ENCODE measurements at places on chromosomes 6 and 20.

DNA sequence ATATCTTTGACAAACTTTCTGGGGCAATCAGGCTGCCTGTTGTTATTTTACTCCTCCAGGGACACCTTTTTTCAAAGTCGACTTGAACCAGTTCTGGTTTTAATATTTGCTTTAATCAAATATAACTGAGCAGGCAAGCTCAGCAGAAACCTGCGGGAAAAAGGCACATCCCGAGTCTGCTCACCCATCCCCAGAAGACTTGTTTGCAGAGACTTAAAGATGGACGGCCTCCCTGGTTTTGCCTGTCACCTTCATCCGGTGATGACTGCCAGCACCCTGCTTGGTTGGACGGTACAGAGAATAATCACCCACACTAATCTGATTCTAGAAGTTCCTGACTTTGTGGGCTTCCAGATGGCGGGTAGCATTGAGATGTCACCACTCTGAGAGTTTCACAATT lies 36.8 kb downstream of the PPP1R3G start:
- no peak for DNase-seq

- DNase-seq = no peak
Observed at GRCh38 chr20:50306478-50307423, 116.1 kb downstream of the CEBPB start.

- no peak for DNase-seq
Observed at GRCh38 chr6:116450769-116451740, 10.1 kb upstream of the CALHM6 start.

GRCh38 chr6:117477988-117478852 lies 4.3 kb upstream of the DCBLD1 start:
- DNase-seq = no peak

- DNase-seq = no peak
Observed at GRCh38 chr6:159700970-159701369, 7.9 kb upstream of the SOD2 start.

GRCh38 chr6:13526727-13527670 lies 39.6 kb upstream of the GFOD1 start:
- peak; percentile 18 for DNase-seq

DNA sequence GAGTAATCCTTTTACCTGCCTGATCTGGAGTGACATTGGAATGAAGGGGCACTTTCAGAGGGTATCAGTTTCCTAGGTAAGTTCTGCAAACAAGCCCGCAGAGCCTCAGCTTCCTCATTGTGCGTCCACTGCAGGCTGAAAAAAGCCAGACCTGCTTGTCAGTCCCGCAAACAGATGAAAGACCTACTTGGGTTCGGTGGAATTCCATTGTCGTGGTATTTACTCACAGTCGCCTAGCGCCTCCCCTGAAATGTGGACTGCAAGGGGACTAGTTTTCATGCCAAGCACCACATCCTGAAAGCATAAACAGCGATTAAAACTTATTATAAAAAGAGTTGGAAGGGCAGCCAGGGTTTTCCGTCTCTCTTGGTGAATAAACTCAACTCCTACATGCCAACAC lies 121.5 kb downstream of the PAX1 start:
- DNase-seq = no peak

DNA sequence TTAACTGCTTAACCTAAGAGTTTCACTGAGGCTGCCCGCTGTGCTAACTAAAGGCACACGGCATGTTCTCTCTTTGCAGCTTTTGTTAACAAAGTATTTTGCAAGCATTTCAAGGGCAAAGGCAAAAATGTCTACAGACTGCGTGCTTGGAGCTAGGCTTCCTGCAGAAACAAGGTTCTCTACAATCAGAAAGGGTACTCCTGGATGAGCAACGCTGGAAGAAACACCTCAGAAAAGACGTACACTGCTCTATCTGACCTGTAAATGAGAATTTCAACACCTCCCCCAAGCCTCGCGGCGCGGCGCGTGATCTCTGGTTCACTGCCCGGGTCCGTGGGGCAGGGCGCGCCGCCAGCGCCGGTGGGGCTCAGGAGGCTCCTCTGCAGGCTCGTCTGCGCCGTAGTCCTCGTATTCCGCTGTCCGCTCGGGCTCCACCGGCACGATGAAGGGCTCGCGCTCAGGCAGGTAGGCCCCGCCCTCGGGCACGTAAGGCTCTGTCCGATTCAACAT lies 120.9 kb downstream of the COL12A1 start:
- no peak for DNase-seq

DNA sequence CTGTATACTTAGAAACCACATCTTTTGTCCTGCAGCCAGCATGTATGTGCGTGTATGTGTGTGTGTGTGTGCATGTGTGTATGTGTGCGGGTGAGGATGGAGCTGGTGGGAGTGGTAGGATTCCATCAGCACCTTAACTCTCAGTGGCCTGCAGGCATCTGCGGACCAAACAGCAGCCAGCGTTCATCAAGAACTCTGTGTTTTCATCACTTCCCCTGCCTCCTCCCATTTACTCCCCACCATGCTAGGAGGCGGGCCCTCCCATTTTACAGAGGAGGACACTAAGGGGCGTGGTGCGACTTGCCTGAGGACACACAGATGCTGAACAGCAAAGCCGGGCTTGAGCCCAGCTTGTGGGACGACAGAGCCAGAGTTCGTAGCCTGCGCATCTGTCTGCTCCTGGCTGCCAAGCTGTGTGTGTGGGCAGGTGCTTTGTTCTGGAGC lies 8.9 kb downstream of the VSTM2L start:
- DNase-seq = peak; percentile 31

GRCh38 chr6:138891255-138891986 lies 95.5 kb downstream of the ECT2L start:
- DNase-seq = no peak

- DNase-seq = no peak
Observed at GRCh38 chr6:137031122-137031521, 13.6 kb downstream of the IL20RA start.

DNA sequence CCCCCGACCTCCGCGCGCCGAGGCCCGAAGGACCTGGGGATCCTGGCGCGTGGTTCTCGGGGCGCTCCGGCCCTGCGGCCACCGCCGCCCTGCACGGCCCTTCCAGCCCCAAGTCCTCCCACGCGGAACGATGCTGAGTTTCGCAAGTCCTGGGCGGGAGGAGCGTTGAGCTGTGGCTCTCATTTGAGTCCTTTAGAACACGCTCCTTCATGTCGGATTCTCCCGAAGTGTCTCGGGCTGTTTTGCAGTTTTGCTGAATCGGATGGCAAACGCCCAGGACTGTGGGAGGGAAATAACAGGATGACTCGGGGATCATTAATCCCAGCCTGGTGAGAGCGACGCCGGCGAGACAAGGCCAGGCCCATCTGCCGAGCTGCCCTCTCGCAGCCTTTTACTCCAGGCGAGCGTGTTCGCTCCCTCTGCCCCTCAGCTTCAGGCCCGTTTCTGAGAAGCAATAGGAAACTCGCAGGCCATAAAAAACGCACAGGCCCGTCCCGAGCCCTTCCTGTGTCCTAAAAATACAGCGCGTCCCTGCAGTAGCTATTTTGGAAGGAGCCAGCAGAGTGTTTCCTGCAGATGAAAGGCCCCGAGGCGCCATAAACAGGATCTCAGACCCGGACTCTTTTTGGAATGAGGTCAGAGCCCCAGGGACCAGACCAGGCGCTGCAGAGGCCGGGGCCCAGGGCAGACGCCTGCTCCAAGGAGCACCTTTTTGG lies 153.5 kb downstream of the DLL1 start:
- DNase-seq = no peak

GRCh38 chr6:51842804-51843378 lies 244.5 kb downstream of the PKHD1 start:
- DNase-seq = no peak

GRCh38 chr20:18272451-18272850 lies 15.9 kb upstream of the ZNF133 start:
- DNase-seq = no peak

GRCh38 chr6:73932866-73933265 lies 236.9 kb downstream of the CD109 start:
- peak; percentile 6 for DNase-seq

- DNase-seq = no peak
Observed at GRCh38 chr6:121439475-121439874, 4.0 kb downstream of the GJA1 start.

- DNase-seq = no peak
Observed at GRCh38 chr20:37385659-37386504, 39.9 kb downstream of the SRC start.

GRCh38 chr6:111607279-111607678 lies 1.6 kb upstream of the TRAF3IP2 start:
- no peak for DNase-seq

- DNase-seq = no peak
Observed at GRCh38 chr6:158760618-158761250, 58.4 kb downstream of the EZR start.

GRCh38 chr6:24145690-24146131 lies 19.7 kb downstream of the NRSN1 start:
- no peak for DNase-seq

GRCh38 chr6:131914234-131914633 lies 36.9 kb downstream of the CCN2 start:
- DNase-seq = no peak

- no peak for DNase-seq
Observed at GRCh38 chr6:170288852-170289179, 2.1 kb downstream of the DLL1 start.

DNA sequence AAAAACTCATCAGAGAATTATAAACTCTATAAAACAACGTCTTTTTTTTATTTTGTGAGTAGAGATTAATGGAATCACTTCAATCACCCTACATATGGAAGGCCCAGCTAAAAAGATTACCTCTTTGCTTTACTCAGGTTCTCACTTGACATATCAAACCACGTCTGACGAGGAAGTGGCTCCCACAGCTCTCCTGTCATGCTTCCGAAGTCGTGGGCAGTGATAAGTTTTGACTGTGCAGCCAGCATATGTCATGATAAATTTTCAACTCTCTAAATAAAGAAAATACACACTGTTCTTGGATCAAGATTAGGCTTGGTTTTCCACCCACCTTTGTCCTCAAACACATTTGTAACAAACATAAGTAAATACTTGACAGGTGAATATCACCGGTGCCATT lies 279.5 kb upstream of the RNF217 start:
- DNase-seq = no peak

DNA sequence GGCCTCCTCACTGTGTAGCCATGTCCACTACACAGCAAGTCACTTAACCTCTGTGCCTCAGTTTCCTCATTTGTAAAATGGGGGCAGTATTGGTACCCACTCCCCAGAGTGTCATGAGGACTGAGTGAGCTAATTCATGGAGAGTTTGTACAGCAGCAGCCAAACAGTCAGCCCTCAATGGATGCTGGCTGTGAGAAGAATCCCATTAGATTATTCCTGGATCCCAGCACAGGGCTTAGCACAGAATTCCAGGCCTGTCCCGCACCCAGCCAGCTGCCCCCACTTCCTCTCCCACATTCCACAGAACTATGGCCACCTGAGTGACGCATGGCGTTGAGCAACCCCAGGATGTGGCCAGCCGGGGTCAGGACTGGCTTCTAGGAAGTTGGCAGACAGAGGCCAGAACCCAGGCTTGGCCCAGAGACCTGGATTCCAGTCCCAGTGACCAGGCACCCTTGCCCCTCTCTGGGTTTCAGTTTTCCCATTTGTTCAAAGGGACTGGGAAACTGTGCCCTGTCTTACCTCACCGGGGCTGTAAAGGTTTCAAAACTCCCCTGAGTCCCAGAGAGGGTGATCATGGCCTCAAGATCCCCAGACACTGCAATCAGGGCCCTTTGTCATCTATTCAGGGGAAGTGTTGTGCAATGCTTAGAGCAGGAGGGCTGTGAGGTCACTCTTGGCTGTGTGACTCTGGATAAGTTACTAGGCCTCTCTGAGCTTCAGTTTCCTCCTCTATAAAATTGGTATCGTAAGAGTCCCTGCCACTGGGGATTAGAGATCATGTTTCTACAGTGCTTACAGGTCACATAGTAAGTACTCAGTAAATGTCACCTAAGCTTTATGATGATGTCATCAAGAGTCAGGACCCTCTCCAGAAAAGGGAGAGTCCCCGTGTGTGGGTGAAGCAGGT lies 3.0 kb upstream of the TGM2 start:
- no peak for DNase-seq

- no peak for DNase-seq
Observed at GRCh38 chr20:53635221-53635620, 41.6 kb upstream of the ZNF217 start.

DNA sequence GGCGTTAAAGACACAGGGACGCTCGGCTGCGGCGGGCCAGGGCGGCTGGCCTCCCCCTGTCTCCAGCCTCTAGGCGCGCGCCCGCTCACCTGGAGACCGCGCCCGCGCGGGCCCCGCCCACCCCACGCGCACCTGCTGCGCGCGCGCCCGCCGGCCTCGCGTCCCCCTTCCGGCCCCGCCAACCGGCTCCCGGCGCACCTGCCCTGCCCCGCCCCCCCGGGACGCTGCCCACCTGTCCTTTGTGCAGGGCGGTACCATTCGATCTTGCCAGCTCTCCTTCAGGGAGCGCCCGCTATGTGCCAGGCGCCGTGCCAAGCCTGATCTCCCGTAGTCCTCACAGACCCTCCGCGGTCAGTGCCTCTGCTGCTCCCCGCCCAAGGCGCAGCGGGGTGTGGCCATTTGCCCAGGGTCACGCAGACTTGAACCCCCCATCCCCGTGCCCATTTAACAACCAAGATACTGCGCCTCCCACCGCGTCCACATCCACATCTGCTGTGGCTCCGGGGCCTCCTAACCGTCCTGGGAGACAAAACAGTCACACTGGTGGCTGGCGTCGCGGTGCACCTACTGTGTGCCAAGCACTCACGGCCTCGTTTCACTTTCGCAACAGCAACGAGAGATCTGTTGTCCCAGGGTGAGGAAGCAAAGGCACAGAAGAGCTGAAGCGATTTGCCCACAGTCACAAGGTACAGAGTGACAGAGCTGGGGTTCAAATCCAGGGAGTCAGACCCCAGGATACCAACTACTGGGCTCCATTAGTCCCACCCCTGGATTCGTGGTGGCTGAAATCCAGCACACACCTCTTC lies 48.1 kb downstream of the NOL4L start:
- DNase-seq = peak; percentile 88

DNA sequence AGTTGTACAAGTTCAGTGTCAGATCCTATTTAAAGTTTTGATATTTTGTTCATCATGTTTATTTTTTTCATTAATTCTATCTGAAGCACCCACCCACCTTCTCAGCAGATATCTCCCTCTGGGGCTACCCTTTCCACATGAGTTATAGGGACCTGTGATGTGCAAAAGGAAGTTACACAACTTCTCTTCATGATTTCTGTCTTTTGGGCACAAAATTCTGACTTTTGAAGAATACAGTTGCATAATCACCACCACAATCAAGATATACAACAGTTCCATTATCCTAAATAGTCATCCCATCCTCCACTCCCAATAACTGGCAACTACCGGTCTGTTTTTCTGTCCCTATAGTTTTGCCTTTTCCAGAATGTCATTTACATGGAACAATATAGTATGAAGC lies 13.8 kb upstream of the FUCA2 start:
- no peak for DNase-seq

DNA sequence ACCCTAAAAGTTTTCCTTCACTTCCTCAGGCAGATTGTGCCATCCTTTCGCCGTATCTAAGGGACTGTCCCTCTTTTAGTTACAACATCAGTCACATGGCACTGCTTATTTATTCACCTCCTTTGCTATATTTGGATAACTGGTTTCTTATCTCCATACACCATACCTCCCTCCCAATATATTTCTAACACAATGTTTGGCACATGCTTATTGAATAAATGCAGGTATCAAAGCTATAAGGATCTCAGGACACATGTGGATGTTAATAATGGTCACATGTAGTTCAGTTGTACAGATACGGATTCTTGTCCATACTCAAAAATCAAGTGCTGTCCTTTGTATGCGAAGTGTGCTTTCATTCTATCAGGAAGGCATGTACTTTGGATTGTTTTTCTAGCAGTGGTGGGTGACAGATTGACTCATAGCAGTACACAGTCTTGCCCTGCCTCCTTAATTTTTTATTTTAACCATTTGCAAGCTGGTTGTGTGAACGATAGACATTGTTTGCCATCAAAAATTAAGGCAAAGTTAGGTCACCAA lies 407.1 kb upstream of the RUNX2 start:
- no peak for DNase-seq
